ENCODE measurements at places on chromosomes 6 and 20.
A peak's percentile ranks its signal among the peaks of the same experiment; 100 is the strongest.

- DNase-seq, result no peak
Observed at GRCh38 chr6:47047097-47047478, 5.0 kb upstream of the ADGRF1 start.

DNA sequence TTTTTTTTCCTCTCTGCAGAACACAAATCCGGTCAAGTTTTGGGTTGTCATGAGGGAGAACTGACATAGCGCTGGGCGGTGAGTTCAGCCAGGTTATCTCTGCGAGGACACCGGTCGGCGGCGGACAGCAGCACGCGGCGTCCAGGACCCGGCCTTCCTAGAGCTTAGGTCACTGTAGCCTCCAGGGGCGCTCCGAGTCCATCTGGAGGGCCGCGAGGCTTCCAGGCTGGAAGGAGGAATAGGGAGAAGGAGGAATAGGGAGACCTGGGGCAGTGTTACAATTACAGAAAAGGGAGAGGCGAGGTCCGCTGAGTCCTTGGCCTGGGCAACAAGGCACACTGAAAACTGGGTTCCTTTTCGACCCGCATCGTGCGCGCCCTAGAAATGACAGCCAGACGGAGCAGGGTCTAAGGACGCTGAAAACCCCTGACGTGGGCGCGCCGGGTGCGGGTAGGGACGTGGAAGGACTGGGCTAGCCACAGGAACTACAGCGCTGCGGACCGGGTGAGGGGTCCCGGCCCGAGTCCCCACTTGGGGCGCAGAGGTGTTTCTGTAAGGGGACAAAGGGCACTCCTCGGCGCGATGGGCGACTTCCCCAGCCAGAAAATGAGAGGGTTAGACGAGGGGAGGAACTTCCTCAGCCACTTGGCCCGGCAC is 536 bp upstream of the FNDC1 start:
- no peak for DNase-seq

- no peak for DNase-seq
Observed at GRCh38 chr6:36347621-36348020, 10.9 kb upstream of the BNIP5 start.

DNA sequence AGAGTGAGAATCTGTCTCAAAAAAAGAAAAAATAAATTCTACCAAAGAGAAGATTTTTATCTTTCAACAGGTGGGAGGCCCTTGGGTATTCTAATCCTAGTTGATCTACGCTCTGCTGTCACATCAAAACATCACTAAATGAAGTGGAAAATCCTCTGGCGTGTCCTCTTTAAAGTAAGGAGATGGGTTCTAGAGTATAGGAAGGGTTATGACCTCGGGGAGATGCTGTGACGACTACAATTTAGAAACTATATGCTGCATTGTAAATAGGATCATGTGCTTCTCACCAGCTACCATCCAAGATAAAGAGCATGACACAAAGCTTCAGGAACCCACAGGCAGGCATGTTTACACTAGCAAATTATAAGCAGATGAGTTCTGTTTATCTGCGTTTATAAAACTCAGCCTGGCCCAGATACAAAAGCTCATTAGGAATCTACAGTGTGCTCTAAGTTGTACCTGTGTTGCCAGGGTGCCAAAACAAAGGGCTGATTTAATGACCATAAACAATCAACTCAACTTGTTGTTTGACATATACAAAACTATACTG is 197.1 kb upstream of the PLN start:
- no peak for DNase-seq

GRCh38 chr20:53910351-53911002 is 159.9 kb downstream of the BCAS1 start:
- no peak for DNase-seq

DNA sequence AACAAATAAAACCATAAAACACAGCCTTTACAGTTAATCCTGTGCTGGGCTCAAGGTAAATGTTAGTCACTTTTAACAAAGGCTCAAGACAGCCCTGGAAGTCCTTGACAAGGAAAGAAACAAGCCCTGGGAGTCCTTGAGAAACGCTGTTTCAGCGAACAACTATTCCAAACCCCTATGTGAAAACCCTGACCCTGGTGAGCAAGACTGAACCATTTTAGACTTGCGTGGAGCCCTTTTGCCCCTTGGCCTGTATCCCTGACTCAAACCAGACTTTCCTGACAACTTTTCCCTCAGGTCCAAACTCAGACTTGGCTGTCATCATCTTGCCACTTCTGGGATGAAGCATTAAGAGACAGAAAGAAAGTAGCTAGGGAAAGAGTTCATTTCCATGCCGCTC is 180.4 kb downstream of the AIG1 start:
- no peak for DNase-seq

- no peak for DNase-seq
Observed at GRCh38 chr6:161526794-161527193, 252.9 kb upstream of the AGPAT4 start.

GRCh38 chr20:19885939-19886660 is 128.0 kb downstream of the RIN2 start:
- DNase-seq, result no peak

GRCh38 chr6:135423649-135424128 is 73.9 kb downstream of the AHI1 start:
- no peak for DNase-seq

DNA sequence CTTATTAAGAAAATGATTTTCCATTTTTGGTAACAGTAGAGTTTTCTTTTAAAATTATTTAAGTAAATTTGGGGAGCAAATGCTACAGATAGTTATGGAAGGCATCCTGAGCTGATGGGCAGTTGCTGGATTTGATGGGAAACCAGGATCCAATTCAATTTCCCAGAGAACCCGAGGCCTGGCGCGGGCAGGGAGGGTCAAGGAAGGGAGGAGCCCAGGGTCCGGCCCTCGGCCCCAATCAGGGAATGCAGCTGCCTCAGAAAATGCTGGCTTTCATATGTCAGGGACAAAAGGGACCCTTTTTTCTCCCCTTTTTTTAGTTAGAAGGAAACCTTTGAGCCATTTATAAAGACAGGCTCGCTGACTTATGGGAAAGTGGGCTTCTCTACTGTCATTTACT is 42.1 kb downstream of the CTCFL start:
- no peak for DNase-seq

DNA sequence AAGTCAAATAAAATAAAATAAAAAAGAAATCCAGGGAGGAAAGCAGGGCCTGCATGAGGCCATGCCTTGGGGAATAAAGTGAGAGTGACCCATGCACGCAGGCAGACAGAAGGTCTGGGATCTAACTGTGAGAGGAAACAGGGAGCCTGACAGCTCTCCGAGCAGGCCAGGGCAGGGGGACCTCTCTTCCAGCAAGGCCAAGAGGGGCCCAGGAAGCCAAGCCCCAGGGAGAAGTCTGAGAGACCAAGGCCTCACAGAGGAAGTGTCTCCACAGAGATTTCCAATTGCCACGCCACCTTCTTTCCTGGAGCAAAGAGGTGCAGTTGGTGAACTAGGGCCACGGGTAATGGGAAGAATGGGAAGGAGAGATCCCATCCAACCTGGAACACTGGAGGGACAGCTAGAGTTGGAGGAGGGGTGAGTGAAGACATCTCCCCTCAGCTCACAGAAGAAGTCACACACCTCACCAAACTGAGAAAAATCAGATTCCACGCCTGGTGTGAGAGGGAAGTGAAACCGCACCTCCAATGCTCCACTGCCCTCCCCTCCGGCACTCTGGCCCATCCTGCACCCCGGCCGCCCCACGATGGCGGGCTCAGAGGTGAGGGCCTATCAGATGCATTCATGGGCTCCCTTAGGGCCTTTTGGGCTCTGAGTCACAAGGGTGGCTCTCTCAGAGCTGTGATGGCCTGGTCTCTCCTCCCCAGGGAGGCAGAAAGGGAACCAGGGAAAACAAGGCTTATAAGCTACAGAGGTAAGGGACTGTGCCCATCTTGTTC is 25.1 kb upstream of the TAF8 start:
- no peak for DNase-seq

- peak; percentile 25 for DNase-seq
Observed at GRCh38 chr6:30357678-30358540, 13.0 kb downstream of the RPP21 start.

DNA sequence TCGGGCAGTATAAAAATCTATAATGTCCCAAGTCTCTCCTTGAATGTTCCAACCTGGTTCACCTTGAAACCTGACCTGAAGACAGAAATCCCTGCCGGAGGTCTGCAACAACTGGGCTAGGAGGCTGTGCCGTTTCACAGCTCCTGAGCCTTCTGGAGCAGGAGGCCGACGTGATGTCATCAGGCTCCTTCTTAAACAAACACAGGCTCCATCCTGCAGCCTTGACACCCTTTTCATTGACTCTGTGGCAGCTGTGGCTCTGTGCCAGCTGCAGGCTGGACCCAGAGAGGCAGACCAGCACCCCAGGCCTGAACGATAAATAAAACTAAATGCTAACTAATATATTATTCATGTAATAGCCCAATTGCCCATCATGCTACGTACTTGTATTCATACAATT is 483.9 kb downstream of the CD83 start:
- peak; percentile 9 for DNase-seq

- no peak for DNase-seq
Observed at GRCh38 chr20:20130399-20130798, 78.1 kb downstream of the CFAP61 start.

DNA sequence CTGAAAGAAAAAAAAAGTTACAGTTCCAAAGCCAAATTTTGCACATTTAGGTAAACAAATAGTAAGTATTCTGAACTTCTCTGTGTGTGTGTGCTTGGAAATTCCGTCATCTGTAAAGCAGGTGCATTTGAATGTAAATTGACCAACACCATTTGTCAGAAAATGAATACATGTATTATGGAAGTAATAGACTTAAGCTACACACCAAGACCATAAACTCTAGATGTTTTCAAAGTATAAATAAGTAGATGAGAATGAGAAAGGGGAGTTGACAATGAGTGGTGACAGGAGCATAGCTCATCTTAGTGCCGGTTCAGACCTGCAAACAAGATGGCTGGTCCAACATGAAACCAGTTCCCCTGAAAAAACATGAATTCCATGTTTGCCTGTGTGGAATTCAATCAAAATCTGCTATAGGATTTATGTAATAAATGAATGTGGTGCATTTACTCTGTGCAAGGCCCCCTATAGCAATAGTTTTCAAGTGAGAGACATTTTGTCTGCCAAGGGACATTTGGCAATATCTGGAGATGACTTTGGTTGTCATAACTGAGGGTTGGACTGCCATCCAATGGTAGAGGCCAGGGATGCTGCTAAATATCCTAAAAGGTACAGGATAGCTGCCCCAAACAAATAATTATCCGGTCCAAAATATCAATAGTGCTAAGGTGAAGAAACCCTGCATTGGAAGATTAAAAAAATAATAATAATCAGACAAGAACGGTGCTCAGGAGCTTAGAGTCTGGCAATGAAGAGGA is 11.0 kb upstream of the FILIP1 start:
- DNase-seq, result no peak

DNA sequence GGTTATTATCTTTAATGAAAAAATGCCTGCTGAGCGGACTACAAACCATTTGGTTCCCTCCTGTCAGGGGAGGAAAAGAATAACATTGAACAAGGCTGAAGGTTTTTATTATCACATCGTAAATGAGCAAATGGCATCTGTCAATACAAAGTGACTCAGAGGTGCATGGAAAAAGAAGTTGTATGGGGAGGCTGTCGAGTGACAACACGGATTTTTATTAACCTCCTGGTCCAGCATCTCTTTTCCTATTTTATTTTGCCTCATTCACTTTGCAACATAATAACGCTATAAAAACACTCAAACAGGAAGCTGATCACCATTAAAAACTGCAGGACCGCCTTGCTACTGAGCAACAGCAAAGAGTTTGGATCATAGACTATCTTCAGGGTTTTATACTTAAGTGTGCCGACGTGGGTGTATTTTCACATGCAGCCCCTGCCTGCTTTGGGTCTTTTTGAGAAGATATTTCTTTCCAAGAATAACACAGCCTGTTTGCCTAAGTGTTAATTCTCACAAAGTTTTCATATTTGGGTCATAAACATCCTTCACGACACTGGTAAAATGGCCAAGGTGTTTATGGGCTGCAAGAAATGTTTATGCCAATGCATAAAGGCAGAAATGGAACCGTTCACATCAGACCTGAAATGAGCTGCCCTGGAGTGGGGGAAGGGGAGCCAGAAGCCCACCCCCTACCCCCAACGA is 132.1 kb upstream of the SALL4 start:
- no peak for DNase-seq

DNA sequence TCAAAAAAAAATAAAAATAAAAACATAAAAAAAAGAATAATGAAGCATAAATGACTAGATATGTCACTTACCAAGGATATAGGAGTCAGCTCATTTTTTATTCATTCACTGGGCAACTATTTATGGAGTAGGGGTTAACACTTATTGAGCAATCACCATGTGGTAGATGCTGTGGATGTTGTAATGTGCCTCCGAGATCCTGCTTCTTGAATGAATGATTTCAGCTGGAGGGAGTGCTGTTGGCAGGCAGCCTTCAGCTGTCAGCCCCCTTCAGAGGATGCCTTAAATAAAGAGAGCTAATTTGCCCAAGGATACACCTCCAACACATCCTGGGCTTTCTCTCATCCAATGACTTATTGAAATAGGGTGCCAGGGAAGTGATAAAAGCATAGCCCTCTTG is 229.5 kb upstream of the DTNBP1 start:
- no peak for DNase-seq

GRCh38 chr6:43127180-43127579 is 43.9 kb upstream of the SRF start:
- DNase-seq, result no peak

DNA sequence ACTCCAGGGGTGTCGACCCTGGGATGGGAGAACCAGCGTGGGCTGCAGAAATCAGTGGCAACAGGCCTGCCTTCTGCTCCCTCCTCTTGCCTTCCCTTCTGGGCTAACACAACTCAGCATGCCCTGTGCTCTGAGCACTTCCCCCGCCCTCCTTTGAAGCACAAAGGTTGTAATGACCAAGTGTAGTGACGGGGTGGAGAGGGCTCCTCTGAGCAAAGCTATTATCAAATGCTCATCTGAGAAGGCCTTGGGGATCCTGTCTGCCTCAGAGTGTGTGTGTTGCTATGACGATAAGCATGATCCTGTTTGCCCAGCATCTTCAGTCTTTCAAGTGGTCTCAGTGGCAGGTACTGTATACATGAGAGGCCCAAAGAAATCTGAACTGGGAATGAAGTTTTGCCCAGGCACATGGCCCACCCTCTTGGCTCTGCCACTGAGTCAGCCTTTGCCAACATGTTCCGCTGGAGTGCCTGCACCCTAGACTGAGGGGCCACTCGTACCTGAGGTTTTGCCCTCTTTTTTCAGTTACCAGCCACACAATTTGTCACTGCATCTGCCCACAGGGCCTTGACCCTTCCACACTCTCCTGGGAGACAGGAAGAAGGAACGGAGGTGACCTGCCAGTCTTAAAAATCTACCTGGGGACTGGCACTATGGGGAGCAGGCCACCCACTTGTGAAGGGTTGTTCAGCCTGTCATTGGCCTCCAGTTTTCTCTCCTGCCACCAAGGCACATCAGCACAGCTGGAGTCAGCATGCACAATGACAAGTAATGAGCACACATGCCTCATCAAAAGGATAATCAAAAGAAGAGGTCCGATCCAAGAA is 74.5 kb downstream of the GFOD1 start:
- no peak for DNase-seq

GRCh38 chr6:74177506-74177905 is 481.5 kb downstream of the CD109 start:
- DNase-seq, result no peak

GRCh38 chr6:131216246-131216645 is 81.0 kb downstream of the AKAP7 start:
- DNase-seq, result no peak

GRCh38 chr6:21808551-21809242 is 215.1 kb downstream of the SOX4 start:
- no peak for DNase-seq

GRCh38 chr6:2378891-2379652 is 133.7 kb upstream of the GMDS start:
- DNase-seq, result no peak
